NCI-H1417 treated with DMSO at 0.1 percent for 48 hours (cell line): ENCODE measurements at places on chromosomes 7 and 10.
A peak's percentile ranks its signal among the peaks of the same experiment; 100 is the strongest.

DNA sequence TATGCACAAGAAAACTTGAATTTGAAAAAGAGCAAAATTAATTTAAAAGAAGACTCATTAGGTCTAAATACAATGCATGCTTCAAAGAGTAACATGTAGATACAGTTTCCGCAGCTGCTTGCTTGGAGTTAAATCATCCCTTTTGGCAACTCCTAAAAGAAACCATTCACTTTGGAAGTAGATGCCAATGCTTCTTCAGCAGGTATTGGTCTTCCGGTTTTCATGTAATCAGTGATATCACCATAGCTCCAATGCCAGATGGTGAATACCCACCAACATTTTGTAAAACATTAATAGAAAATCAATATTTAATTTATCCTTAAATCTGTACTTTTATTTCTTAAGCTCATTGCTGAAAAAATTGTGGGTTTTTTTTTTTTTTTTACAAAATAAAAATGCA is 381.1 kb upstream of the PHF14 start:
- DNase-seq, result no peak

GRCh38 chr10:96360766-96361165 is 2.0 kb upstream of the OPALIN start:
- no peak for DNase-seq

GRCh38 chr10:14601872-14602725 is 172.6 kb downstream of the FAM107B start:
- DNase-seq, result no peak

- no peak for DNase-seq
These were observed 128.8 kb downstream of the LCOR start for GRCh38 chr10:96960872-96961271.

DNA sequence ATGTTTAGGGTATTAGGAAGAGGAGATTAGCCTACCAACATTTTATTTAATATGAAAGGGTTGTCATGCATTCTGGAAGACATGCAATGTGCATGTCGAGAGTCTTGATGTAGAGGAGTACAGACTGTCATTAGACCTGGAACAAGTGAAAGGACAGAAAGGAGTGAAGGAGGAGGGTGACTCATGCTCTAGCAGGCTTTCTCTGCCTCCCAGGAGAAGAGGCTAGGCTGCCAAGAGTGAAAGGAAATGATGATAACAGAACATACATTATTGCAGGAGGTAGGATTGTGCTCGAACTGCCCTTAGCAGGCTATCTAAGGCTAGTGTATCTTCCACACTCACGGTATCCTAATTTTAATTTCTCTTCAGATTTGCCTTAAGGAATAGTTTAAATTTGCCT is 228.8 kb downstream of the EXOC4 start:
- no peak for DNase-seq

GRCh38 chr10:67438605-67439304 is 257.2 kb downstream of the CTNNA3 start:
- DNase-seq, result no peak

- DNase-seq, result no peak
These were observed 5.4 kb downstream of the SFR1 start for GRCh38 chr10:104127411-104127810.

DNA sequence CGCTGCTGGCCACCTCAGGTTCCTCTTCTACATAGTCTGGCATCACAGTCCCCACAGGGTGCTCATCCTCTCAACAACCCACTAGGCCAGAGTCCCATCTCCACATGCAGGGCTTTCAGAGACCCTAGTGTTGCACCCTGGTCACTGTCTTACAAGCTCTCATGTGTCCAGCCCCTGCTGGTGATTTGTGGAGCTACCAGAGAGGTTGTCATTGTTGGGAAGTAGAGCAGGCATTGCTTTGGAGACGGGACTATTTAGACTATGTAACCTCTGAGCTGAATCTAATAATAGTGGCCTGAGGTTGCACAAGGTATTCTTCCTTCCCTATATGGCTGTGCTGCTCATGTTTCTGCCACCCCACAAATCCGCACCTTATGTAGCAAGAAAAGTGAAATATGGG is 135.3 kb upstream of the VWC2 start:
- no peak for DNase-seq

DNA sequence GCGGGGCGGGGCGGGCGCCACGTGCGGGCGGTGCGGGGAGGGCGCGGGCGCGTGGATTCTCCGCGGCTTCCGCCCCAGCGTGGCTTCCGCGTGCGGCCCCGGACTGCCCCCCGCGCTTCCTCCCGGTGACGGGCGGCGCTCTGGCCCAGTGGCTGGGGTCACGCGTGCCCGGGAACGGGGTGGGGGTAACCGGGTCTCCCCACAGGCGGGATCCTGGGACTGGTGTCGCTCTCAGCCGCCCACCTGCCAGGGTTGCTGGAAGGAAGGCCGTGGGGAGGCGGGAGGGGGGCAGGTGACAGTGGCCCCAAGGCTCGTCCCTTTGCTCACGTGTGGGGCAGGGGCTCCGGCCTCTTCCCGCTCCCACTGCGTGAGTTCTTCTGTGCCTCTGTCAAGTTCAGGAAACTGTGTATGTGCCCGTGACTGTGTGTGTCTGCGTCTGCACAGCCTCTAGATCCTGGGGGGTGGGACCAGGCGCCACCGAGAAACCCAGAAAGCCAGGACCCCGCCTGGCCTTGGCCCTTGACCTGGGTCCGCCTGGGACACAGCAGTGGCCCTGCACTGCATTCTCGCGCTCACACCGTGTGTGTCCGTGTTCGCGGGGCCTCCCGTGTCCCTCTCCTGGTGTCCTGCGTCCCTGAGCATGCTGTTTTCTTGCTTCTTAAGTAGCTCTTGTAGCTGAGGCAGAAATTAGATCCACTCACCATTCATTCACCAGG is 919 bp downstream of the MAFK start:
- no peak for DNase-seq

DNA sequence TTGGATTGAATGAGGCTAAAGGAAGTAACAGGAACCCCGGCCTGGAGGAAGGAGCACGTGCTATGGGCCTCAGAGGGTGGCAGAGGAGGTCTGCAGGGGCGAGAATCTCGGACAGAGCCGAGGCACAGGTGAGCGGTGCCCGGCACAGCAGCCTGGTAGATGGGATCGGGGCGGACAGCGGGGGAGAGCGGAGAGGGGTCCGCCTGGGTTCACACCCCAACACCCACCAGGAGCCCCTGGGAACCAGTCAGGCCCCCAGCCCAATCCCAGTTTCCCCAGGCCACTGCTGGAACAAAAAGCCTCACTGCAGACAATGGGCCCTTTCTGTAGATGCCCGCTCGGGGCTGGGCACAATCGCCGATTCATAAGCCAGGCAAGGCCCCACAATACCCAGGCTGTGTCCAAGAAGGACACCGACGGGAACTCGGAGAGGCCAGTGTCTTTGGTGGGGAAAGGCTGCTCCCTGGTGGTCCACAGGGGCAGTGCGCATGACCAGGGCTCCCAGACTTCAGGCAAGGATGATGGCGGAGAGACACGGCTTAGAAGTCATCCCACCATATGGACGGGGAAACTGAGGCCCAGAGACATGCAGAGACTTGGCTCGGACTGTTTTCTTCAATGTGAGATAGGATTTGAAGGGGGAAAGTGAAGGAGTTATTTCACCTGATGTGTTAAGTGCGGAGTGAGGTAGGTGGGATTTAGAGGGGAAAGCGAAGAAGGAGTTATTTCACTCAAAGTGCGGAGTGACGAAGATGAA is 106.9 kb upstream of the GPR26 start:
- peak; percentile 6 for DNase-seq

GRCh38 chr10:93150289-93150688 is 76.6 kb downstream of the CYP26A1 start:
- no peak for DNase-seq

DNA sequence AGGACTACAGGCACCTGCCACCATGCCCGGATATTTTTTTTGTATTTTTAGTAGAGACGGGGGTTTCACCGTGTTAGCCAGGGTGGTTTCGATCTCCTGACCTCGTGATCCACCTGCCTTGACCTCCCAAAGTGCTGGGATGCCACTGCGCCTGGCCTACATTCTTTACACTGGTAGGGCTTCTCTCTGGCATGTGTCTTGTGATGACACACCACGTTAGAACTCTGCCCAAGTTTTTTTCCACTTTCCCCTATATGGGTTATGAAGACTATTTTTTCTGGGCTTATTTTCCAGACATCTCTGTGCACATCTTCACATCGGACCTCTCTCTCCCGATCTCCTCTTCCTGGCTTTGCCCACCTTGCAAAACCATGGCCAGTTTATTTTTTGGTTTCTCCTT is 10.7 kb downstream of the FAM200A start:
- no peak for DNase-seq

- no peak for DNase-seq
These were observed 1.5 kb downstream of the FHIP2A start for GRCh38 chr10:114823077-114823463.

- peak; percentile 3 for DNase-seq
These were observed 20.6 kb downstream of the RGR start for GRCh38 chr10:84265418-84265817.

DNA sequence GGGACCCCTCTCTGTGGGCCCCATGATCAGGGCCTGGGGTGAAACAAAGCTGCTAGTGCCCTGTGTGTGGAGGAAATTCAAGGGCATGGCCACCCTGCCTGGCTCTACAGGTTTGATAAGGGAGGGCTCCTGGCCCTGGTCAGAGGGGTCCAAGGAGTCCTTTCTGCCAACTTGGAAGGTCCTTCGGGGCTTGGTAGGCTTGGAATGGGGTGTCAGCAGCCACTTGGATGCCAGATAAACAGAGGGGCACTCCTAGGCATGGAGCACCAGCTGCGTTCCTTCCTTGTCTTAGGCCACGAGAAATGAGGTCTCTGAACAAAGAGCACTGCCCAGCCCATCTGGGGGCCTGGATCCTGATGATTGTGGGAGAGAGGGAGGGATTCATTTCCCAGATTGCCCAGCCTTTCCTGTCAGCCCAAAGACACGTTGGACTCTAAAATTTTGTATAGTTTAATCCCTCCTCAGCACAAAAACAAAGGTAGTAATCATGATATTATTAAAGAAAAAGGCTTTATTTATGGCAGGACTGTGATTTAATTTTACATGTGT is 5.1 kb downstream of the MTURN start:
- no peak for DNase-seq

- no peak for DNase-seq
These were observed 52.6 kb upstream of the PCBD1 start for GRCh38 chr10:70940834-70941568.

GRCh38 chr10:17616403-17617030 is 657 bp downstream of the HACD1 start:
- DNase-seq, result no peak

- DNase-seq, result no peak
These were observed 673.9 kb upstream of the GALNT17 start for GRCh38 chr7:70457883-70458680.

- no peak for DNase-seq
These were observed 41.2 kb upstream of the SORBS1 start for GRCh38 chr10:95602382-95602781.

GRCh38 chr7:29413626-29414136 is 150.0 kb upstream of the PRR15 start:
- no peak for DNase-seq

DNA sequence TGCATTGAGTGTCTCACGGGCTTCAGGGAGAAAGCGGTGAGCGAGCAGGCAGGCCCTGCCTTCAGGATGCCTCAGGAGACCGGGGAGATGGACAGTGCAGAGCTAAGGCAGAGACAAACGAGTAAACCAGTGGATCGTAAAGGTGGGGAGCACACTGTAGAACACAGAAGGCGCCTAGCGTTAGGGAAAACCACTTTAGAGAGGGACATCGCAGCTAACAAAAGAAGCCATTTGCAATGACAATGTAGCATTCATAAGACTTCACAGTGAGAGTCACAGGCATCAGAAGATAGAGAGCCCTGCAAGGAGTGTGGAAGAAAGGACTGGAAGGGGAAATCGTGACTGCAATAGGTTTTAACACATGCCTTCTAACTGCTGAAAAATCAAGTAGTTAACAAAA is 54.9 kb upstream of the TMEM273 start:
- DNase-seq, result no peak

DNA sequence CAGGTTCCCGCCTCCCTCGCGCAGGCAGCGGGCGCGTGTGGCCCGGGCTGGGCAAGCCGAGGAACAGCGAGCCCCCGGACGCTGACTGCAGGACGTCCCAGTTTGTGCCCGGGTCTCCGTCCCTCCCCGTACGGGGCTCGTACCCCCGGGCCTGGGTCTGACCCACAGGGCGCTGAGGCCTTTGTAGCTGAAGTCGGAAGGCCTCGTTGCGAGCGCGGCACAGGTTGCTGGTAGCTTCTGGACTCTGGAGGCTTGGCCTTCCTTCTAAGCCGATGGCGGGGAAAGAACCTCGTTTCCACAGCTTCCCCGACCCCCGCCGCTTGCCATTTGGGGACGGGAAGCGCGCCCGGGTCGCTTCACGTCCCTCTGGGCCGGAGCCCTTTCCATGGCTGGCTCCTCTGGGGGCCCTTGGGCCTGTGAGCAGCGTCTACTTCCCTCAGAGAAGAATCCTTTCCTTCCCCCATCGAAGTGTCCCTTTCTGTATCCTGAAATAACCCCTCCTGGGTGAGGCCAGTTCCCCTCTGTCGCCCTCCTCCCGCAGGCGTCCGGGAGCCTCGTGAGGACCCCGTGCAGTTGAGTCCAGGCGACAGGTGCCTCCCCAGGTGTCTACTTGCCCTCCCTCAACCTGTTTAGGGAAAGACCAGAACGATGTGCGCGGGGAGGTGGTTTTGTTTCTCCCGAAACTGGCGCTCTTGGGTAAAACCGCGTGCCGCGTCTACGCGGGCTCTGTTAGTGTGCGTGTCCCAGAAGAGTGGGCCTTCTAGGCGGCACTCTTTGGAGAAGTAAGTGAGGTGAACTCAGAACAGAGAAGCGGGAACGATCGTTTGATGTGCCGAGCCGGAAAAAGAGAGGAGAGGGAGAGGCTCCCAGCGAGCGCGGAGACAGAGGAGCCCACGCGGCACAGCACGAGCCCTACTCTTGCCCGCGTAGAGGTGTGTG is 9.3 kb downstream of the EVX1 start:
- no peak for DNase-seq

DNA sequence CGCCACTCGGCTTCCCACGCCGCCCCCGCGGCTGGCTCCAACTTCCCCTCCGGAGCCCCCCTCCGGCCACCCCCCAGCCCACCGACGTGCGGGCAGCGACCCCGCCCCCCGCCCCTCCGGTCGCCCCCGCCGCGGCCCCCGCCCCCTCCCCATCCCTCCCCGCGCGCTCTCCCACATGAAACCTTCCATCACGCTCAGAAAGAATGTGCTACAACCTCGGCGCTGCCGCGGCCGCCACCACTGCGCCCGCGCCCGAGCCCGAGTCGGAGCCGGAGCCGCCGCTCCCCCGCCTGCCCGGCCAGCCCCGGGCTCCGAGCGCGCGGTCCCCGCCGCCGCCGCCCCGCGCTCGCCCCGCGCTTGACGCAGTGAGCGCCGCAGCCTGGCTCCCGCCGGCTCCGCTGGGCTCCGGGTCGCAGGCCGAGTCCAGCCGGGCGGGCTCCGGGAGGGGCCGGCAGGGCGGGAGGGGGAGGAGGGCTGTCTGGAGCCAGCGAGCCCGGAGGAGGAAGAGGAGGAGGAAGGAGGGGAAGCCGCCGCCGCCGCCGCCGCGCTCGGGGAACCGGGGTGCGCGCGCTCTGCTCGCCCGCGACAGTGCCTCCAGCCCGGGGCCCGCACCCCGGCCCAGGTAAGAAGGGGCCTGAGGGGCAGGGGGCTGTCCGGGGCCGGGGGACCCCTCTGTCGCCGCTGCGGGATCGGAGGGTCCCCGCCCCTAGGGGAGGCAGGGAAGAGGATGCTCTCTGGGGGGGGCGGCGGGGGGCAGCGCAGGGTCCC is 4.3 kb upstream of the ELFN1 start:
- no peak for DNase-seq
